ENCODE measurements at places on chromosomes 5 and 9. TPM values are rescaled to one million over a fixed set of nuclear protein-coding genes. Genes with fewer than 3 reads are reported as not detected.

- no peak for DNase-seq
Measured at GRCh38 chr9:78821126-78821822, 524.3 kb downstream of the PSAT1 start.

DNA sequence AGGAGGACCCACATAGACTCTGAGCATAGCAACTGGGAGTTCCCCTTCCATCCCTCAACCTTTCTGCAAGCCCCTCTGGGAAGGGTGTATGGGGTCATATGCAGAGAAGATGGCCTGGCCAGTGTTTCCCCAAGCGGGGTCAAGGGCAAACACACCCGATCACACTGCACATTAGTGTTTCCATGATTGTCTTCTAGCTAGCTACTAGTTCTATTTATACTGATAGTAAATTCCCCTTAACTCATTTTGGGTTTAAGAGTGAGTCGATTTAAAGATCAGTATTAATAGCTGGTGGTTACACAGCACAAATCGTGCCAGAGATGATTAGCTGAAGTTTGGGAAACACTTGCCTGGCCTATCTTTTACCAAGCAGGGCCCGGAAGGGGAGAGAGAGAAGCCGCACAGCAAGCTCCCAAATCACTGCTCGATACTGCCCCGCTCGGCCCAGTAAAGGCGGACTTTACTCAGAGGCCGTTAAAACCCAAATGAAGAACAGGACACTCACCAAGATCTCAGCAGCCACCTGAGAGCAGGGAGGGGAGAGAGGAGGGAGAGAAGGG lies 29.4 kb upstream of the TNIP1 start:
- no peak for DNase-seq

GRCh38 chr5:138573949-138574670 lies 1.1 kb downstream of the HSPA9 start:
- no peak for DNase-seq

DNA sequence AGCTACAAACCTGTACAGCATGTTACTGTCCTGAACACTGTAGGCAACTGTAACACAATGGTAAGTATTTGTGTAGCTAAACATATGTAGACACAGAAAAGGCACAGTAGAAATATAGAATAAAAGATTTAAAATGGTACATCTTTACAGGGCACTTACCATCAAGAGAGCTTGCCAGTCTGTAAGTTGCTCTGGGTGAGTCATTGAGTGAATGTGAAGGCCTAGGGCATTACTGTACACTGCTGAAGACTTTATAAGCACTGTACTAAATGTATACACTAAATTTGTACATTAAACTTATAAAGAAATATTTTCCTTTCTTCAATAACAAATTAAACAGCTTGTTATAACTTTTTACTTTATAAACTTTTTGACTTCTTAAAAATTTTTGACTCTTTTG lies 20.5 kb downstream of the ADRB2 start:
- no peak for DNase-seq

- no peak for DNase-seq
Measured at GRCh38 chr5:142115937-142116614, 7.5 kb downstream of the NDFIP1 start.

DNA sequence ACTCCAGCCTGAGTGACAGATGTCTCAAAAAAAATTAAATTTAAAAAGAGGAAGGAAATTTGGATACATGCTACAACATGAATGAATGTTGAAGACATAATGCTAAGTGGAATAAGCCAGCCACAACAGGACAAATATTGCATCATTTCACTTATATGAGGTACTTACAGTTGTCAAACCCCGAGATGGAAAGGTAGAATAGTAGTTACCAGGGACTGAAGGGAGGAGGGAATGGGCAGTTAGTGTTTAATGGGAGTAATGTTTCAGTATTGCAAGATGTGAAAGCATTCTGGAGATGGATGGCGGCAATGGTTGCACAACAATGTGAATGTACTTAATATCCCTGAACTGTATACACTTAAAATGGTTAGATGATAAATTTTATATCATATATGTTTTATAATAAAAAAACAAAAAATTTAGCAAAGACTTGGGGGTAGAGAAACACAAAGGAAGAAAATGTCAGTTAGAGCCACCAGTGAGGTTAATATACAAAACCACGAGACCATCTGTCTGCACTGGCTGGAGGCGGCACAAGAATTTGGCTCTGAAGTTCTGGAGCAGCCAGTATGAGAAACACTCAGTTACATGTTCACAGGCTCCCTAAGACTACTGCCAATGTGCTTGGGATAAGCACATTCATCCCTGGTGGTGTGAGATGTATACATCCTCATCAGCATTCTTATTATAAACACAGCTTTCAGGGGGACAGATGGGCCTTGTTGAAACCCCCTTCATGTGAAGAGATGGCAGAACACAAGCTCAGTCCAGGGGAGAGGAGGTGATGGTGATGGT lies 37.0 kb upstream of the RPS23 start:
- DNase-seq = no peak

DNA sequence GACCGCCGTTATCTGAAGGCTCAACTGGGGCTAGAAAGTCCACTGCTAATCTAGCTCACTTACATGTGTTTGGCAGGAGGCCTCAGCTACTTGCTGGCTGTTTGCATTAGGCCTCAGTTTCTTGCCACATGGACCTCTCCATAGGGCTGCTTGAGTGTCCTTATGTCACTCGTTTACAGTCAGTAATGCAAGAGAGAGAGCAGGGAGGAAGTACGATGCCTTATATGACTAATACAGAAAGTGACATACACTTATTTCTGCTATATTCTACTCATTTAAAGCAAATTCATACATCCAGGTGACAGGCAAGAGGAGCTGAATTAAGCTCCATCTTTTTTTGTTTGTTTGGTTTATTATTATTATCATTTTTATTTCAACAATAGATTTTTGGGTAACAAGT lies 179.6 kb downstream of the LURAP1L start:
- no peak for DNase-seq

DNA sequence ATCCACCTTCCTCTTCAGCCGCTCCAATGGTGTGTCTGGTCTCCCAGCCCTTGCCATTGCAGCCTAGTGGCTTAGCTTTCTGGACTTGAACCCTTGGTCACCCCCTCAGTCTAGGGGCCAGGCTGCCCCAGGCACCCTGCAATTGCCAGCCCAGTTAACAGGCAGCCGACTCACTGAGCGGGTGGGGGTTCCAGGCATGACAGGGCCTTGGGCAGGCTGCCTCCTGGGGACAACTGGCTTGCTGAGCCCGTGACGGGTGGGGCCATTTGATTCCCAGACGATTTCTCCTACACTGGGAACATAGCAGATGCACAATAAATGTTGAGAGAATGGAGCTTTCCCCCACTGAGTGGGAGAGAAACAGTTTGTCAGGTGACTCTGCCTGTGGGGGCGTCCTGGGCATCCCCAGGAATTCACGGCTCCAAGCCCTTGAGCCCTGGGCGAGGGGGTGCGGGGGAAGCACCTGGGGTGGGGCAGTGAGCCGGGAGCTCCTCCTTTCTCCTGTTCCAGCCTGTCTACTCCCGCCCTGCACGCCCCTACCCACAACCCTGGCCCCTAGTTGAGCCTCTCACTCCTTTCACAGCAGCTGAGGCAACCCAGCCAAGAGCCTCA lies 12.6 kb upstream of the AQP7 start:
- DNase-seq = no peak

DNA sequence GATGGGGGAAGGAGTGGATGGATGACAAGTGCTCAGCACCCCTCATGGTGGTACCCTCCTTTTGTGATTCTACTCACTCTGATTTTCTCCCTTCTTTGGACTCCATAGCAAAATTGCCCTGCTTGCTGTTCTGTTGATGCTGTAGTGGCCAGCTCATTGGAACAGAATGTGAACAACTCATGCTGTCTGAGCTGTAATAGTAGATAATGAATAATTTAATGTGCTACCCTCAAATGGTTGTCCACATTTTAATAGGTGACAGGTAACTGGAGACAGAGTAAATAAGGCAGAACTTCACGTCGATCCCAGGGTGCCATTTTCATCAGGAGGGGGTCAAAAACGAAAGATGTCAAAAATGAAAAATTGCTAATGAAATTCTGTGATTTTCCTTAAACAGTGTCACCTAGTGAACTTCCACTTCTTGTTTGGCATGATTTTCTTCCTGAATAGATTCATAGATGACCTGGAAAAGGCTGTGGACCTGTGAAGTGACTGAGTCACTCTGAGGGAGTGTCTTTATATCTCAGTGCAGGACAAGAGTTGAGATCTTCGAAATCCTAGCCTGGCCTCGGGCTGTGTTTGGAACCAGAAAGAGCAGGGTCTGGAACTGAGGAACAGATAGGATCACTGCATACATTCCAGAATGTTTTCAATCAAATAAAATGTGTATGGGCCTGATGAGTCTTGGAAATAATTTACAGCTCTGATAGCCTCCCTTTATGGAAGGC lies 270.2 kb downstream of the PSAT1 start:
- no peak for DNase-seq

GRCh38 chr5:123474228-123474627 lies 37.7 kb upstream of the CSNK1G3 start:
- DNase-seq = no peak

DNA sequence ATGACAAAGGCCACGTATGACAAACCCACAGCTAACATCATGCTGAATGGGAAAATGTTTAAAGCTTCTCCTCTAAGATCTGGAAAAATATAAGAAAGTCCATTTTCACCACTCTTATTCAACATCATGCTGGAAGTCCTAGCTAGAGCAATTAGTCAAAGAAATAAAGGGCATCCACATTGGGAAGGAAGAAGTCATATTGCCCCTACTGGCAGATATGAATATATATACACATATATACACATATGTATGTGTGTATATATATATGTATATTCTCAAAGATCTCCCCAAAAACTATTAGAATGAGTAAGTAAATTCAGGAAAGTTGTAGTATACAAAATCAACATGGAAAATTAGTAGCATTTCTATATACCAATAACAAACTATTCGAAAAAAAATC lies 17.1 kb downstream of the APBA1 start:
- DNase-seq = no peak

GRCh38 chr9:73736270-73736669 lies 584.6 kb downstream of the ANXA1 start:
- DNase-seq = no peak

- DNase-seq = no peak
Measured at GRCh38 chr5:138514021-138514420, 29.0 kb downstream of the ETF1 start.

Gene TAF11L5
- not detected for total RNA-seq

DNA sequence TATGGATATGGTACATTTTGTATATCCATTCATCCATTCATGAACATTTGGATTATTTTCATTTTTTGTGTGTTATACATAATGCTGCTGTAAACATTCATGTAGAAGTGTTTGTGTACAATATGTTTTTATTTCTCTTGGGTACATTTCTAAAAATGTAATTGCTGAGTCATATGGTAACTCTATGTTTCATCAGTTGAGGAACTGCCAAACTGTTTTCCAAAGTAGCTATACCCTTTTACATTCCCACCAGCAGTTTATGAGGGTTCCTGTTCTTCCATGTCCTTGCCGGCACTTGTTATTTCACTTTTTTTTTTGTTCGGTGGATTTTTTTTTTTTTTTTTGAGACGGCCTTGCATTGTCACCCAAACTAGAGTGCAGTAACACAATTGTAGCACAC lies 54.0 kb upstream of the MCCC2 start:
- no peak for DNase-seq

DNA sequence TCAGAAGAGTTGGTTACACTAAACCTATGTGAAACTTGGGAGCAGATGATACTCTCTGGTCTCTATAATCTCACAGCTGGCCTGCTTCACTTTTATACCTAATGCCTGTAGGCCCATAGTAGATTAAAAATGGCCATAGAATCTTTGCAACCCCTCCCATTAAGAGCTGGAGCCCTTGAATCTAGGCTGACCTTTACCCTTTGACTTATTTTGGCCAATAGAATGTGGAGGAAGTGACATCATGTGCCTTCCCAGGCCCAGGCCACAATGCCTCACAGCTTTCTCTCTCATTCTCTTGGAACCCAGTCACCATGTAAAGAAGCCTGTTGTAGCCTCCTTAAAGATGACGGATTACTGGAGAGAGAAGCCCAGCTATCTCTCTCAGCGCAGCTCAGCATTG lies 251.0 kb downstream of the NR3C1 start:
- no peak for DNase-seq

Gene FOXD4
- 0.55 TPM for total RNA-seq

- no peak for DNase-seq
Measured at GRCh38 chr5:67163231-67163756, 33.3 kb downstream of the CD180 start.

- DNase-seq = no peak
Measured at GRCh38 chr5:29720954-29721353, 1472.5 kb upstream of the CDH6 start.

GRCh38 chr5:122749886-122750285 lies 25.0 kb upstream of the SNX2 start:
- no peak for DNase-seq

Gene SLC36A2
- total RNA-seq = not detected

DNA sequence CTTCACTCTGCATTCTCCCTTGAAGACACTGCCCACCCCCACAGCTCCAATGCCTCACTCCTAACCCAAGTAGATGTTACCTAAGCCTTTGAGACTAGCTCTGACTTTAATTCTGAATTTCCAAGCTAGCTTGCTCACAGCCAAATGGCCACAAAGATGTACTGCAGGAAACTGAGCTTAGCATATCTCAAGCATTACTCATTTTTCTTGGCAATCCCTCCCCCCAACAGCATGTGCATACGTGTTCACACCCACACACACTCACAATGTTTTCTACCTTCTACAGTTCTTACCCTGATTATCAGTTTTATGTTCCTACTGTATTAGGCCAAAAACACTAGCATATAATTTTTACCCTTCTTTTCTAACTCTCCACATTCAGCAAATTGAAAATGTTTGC lies 13.7 kb upstream of the GRIA1 start:
- no peak for DNase-seq

Gene ZNF879
- 8.2 TPM for total RNA-seq

Gene CATSPER3
- total RNA-seq = 0.98 TPM
